Stimulated activated CD8-positive, alpha-beta memory T cell treated with anti-CD3 and anti-CD28 coated beads, Interleukin-7, amount 100 ng/mL, for 24 hours (primary cell): ENCODE measurements at places on chromosomes 1 and 21.
A peak's percentile ranks its signal among the peaks of the same experiment; 100 is the strongest.

DNA sequence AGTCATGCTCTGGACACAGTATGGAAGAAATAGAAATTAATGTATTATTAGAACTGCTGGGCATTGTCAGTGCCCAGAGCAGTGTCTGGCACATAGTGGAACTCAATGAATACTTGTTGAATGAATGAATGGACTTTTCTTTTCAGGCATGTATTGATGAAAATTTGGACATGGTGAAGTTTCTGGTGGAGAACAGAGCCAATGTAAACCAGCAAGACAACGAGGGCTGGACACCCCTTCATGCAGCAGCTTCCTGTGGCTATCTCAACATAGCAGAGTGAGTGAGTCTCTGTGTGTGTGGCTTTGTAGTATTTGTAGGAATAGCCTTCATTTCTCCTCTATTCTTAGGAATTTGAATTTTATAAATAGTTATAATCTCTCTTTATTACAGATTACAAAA lies 68.1 kb downstream of the PPP1R12B start:
- no peak for DNase-seq

DNA sequence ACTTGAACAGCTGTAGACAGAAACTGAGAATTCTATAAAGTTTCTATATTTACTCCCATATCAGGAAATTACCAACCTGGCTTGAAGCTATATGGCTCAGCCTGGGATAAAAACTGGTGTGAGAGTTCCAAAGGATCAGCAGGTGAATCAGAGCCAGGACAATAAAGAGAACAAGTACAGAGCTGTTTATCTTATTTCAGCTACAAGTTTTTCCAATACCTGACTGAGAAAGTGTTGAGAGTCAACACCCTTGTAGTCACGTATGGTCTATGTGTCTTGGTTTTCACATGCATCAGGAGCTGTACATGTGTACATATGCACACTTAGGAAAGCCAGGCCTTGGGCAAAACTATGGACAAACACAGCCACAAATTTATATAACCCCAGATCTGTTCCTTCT lies 40.7 kb upstream of the CXADR start:
- no peak for DNase-seq

DNA sequence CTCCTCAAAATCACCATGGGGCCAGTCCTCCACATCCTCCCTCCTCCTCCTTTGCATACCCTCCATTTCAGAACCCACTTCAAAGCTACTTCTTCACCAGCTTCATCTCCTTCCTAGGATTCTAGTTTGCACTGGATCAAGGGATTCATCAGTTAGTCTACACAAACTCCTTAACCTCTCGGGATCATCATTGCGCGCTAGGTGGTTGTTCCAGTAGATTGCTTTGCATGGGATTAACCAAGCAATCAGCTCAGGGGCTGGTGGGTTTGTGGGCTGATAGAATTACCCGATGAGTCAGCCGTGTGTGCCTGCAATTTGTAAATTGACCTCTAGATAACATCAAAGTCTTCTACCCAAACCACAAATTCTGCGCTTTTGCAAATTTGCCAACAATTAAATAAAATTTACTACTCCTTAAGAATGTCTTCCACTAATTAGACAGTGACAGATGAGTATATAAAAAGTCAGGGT lies 7.7 kb downstream of the KANK4 start:
- DNase-seq, result no peak

GRCh38 chr1:116760487-116760886 lies 6.3 kb downstream of the CD2 start:
- no peak for DNase-seq

GRCh38 chr1:112803906-112804762 lies 89.0 kb upstream of the PPM1J start:
- peak; percentile 16 for DNase-seq

DNA sequence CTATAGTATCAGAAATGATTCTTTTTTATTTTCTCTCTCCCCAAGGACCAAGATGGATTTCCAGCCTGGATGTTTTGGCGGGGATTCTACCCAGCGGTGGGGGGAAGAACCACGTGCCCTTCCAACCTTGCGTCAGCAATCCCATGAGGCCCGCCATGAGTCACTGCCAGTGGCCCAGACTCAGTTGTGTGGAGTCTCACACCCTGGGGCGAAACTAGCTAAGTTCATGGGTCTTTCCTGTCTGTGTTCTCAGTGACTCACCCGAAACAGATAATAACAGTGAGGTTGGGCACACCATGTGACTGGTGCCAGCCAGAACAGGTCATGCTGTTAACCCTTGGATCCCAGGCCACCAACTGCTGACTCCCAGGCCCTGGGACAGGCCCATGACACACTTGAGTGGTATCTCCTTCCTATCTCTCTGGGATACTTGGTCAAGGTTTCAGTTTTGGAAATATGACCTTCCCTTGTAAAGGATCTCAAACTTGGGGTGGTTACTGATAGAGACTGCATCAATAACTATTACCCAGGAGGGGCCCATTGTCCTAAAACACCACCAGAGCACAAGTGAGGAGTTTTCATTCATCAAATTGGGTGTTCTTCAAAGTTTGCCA lies 98.0 kb upstream of the DUSP10 start:
- DNase-seq, result peak; percentile 53

GRCh38 chr1:245051349-245052221 lies 103.2 kb upstream of the KIF26B start:
- no peak for DNase-seq

GRCh38 chr1:169325117-169325516 lies 42.5 kb downstream of the NME7 start:
- no peak for DNase-seq

DNA sequence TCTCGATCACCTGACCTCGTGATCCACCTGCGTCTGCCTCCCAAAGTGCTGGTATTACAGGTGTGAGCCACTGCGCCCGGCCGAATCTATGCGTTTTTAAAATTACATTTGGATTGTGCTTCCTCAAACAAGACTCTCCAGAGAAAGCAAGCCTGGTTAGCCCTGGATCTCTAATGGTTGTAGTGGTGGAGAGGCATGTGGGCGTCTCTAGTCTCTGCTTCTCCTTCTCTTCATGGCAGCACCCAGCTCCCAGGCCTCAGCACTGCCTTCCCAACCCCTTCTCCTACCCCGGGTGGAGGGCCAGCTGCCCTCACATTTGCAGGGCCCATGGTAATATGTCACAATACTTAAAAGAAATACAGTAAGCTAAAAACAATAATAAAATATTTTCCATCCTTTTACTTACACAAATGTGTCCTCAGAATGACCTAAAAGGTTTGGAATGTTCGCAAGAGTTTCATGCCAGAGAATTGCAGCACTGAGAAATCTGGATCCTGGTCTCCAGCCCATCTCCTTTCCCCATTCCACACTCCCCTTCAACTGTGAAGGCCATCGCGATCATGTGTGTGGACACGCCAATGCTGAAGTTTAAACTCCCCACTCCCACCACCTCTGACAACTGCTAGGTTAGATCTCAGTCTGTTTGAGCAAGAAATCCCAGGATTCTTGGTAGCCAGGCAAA lies 7.0 kb downstream of the OR14I1 start:
- no peak for DNase-seq
